NCI-H1417 (cell line): ENCODE measurements at places on chromosomes 1 and 21.

GRCh38 chr1:228309326-228310067, 97.1 kb downstream of the TRIM11 start:
- no peak for DNase-seq

DNA sequence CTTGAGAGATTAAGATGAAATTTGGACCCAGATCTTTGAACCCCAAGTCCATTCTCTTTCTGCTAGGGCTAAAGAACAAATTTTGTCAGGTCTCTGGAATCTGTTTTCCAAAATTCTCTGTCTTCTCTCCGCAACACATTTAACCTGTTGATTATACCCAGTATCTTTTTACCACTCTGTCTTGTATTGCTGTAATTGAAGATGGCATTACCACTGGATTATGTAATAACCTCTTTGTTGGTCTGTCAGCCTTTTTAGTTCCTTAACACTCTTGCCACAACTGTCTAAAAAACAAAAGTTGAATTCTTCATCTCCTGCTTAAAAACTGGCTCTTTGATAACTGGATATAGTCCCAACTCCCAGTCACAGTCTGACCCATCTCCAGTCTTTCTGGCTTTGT, 3.0 kb downstream of the SRP9 start:
- DNase-seq = no peak

GRCh38 chr1:156104861-156105832, 9.4 kb upstream of the LMNA start:
- no peak for DNase-seq

- DNase-seq = no peak
Measured at GRCh38 chr1:204634260-204634910, 51.2 kb downstream of the LRRN2 start.

GRCh38 chr21:19197950-19198349, 794.4 kb upstream of the TMPRSS15 start:
- DNase-seq = no peak

- no peak for DNase-seq
Measured at GRCh38 chr1:186443638-186444037, 17.3 kb downstream of the PDC start.

- DNase-seq = no peak
Measured at GRCh38 chr1:39890273-39890672, 7.0 kb upstream of the TRIT1 start.

GRCh38 chr1:202274611-202275010, 67.1 kb downstream of the UBE2T start:
- no peak for DNase-seq

GRCh38 chr1:183956559-183957188, 80.9 kb downstream of the COLGALT2 start:
- no peak for DNase-seq
